ENCODE measurements at places on chromosomes 3 and 15.

DNA sequence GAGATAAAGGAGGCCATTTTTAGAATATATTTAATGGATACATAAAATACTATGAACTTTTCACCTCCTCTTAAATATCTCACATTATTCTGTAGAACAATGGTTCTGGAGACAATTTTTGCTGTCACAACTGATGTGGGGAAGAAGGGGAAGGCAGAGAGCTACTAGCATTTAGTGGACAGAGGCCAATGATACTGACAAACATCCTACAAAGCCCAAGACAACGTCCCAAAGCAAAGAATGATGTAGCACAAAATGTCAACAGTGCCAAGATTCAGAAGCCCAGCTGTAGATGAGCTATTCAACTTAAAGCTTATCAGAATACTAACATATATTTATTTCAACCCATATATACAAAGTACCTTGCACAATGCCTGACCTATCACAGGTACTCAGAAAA, 1069.4 kb downstream of the ROBO1 start:
- DNase-seq = no peak

DNA sequence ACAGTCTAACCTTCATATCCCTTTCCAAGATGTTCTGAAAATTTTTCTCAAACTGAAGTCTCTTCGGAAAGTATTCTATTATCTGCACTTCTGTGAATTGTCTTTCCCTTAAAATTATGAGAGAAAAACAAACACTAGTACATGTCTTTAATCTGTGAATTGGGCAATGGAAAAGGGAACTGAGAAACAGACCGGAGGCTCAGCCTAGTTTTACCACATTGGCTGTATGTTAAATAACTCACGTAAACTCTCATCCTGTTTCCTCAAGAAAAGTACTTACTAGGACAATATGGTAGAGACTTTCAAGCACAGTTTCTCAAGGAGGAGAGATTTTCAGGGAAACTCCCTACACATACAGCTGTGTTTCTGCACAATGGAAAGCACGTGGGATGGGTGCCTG, 982.2 kb upstream of the SEMA6D start:
- DNase-seq = no peak

- DNase-seq = no peak
These were observed 8.5 kb upstream of the CCDC80 start for GRCh38 chr3:112649478-112649735.

DNA sequence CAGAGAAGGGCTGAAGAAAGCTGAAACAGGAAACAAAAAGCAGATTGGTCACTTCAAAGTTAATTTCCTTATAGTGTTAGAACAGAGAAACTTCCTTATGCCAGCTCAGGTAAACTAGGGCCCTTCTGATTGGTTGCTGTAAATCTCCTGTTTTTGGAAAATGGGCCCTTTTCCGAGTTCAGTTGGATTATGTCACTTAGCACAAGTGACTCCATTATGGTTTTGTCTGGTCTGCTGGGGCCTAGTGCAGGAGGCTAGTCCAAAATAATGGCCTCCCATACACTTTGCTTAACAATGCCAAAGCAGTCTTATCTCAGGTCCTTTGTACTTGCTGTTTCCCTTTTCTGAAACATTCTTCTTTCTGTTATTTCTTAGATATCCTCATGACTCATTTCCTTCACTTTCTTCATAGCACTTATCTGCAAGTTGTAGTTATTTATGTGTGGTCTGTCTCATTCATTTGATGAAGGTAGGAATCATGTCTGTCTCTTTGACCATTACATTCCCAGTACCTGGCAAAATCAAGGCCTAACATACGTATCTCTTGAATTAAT, 7.7 kb upstream of the DCP1A start:
- DNase-seq = no peak

DNA sequence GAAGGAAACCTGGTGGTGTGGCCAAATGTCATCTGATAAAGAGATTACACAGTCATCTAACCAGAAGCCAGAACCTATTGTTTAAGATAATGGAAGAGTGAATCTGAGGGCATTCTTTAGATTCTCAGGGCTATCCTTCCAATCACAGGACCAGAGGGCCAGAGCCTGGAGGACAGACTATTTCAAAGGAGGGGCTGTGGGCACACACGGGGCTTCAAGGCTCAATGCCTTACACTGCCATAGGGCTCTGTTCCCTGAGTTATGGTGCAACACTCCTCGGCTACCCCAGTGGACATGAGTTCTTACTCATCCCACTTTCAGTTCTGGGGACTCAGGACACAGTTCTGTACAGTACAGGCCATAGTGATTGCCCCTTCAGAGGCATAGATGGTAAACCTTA, 343.9 kb upstream of the ALCAM start:
- DNase-seq = no peak

DNA sequence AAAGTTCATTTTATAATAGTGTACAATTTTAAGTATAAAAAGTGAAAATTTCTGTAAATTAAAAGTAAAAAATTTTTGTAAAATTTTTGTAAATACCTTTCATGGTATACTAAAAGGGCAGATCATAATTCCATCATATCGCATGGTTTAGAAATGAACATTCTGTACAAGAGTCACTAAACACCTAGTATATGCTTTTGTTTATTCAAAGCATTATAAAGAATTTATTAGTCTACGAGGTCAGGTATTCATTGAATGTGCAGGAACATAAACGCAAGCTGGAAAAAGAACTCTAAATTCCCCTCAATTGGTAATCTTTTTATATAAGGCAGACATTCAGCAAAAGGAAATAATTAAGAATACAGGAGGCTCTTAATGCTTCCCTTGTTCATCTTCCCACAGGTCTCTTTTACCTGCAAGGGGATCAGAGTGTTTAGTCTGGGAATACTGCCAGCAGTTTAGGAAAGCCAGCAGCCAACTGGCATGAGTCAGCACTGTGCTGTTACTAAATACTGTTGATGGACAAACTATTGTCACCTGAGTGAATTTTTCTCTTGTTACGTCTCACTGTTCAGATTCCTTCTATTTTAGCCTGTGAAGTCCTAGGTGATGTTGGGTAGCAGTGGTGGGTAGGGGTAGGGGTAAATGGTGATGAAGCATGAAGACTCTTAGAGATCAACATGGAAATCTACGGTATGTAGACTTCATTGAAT, 70.1 kb downstream of the UQCC5 start:
- DNase-seq = no peak

DNA sequence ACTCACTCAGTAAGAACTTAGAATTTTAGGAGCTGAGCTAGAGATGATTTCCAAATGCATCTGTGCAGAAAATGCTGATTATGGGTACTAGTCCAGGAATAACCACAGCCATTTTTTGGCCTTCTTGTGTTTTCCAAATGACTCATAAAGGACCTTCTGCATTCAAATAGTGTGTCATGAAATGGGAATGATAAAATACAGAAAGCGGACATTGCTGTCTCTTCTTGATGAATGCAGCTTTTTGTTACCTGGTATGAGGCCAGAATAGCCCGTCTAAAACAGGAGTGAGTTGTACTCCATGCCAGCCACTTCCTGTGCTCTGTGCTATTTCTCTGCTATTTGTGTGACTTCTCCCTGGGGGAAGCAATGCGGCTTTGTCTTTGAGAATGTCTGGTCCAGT, 20.5 kb upstream of the FRMD5 start:
- no peak for DNase-seq

GRCh38 chr15:65207280-65207840, 3.9 kb downstream of the CILP start:
- no peak for DNase-seq
